Posterior vena cava (tissue), 2 donors: ENCODE measurements at places on chromosomes 2 and 18. TPM values are rescaled to one million over a fixed set of nuclear protein-coding genes. Genes with fewer than 3 reads are reported as not detected.

VAMP5 gene
- 96.2 TPM for total RNA-seq

PROM2 gene
- 2.2 TPM for total RNA-seq

RNF25 gene
- total RNA-seq: 24.3 TPM

BMP10 gene
- 0.65 TPM for total RNA-seq

KATNAL2 gene
- 3.9 TPM for total RNA-seq

PROKR1 gene
- 0.05 TPM for total RNA-seq

SERPINB10 gene
- not detected for total RNA-seq

CFAP65 gene
- total RNA-seq: not detected

SLC19A3 gene
- 2.4 TPM for total RNA-seq

YPEL5 gene
- total RNA-seq: 95.7 TPM

B3GNT2 gene
- 12.5 TPM for total RNA-seq

CIB4 gene
- total RNA-seq: not detected

ZNF407 gene
- total RNA-seq: 14.1 TPM

CDCA7 gene
- total RNA-seq: 0.83 TPM

TMEM169 gene
- 0.38 TPM for total RNA-seq

SLC14A1 gene
- total RNA-seq: 2.2 TPM

SLC38A11 gene
- 1.3 TPM for total RNA-seq

MEP1B gene
- total RNA-seq: not detected

GRCh38 chr2:68121873-68122679 lies 35.6 kb upstream of the PNO1 start:
- peak; percentile 95 for DNase-seq

DNA sequence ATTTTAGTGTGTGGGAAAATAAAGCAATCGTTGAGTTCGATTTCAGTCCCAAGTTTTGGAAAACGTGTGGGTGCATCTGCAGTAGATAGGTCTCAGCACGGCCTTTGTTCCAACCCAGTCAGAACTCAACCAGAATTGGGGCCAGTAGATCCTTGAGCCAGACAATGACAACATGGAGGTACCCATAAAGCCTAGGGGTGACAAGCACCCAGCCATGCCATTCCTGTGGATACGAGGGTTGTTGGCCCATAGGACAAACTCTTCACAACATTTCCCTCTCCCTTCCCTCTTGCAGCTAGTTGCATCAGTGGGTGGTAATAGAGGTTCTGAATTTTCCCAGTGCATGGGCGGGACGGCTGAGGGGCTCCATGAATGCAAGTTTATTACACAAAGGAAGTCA lies 60.1 kb downstream of the ST3GAL5 start:
- DNase-seq: no peak

DNA sequence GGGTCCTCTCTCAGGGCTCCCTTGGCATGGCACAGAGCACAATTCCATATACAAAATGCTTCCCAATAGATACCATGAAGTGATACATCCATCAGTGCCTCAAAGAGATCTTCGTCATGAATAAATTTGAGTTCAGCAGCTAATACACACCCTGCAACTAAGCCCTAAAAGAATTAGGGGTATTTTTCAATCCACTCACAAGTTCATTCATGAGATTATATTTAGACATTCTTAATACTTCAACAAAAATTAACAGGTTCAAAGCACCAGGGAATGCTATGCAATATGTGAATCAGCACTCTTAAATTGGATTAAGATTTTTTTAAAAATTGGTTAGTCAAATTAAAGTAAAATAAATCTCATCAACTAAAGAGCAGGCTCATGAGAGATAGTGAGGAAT lies 79.7 kb downstream of the PID1 start:
- no peak for DNase-seq

GRCh38 chr2:24710806-24711205 lies 82.4 kb downstream of the PTRHD1 start:
- no peak for DNase-seq

DNA sequence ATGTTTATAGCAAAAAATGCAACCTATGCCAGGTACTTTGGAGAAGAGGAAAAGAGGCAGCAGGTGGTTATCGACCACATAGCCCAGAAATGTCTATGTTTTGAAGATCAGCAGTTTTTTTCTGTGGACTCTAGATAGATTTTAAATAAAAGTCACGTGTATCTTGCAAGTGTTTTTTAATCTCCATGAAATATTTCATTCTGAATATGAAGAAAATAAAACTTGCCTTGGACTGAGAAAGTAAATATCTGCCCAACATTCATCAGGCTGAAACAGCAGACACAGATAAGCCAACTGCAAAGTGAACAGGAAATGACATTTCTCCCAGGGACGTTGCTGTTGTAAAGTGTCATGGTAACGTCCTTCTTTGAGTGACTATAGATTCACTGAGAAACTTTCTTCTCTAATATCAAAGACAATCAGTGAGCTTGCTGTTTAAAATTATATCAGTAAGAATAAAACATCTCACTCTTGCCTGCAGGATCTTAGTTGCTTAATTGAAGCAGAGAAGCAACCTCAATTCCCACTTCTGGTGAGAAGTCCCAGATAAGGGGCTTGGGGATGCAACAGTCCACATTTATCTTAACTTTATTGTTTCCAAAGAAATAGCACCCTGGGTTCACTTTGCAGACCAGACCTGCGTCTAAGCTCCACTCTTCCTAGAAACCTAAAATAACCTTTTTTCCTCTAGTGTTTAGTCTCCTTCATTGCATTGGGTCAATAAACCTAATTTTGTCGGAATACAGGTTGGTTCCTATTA lies 6.3 kb downstream of the MYOM1 start:
- DNase-seq: no peak

- no peak for DNase-seq
Observed at GRCh38 chr2:105584435-105585010, 160.2 kb upstream of the NCK2 start.

DNA sequence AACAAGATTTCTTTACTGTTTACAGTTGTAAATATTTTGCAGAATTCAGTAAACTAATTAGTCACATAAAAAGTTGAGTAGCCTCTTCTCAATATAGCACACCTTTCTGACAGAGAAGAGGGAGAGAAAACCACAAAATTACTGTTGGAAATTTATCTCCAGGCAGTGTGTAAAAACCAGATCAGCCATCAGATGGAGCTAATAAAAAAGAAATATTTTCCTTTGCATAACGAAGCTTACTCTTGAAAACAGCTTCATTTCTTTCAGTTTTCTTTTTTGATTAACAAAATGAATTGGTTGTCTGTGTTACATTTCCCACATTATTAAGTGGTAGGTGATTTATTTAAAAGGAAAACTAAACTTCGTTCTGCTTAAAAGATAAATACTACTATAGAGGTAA lies 259.3 kb upstream of the KCNJ3 start:
- DNase-seq: no peak

DNA sequence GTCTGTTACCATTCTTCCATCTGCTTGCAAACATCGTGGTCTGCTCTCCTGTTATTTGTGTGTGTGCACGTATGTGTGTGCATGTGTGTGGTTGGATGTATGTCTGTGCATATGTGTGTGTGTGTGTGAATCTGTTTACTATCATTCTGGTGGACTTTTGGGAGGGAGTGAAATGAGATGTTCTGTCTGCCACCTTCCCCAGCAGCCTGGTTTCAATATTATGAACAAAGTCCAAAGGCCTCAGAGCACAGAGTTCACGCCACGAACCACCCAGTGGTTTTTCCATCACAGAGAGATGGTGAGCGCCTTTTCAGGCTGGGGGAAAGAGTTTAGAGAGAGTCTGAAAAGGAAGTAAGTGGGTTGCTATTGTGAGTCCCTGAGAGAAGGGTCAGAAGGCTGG lies 67.1 kb upstream of the YWHAQ start:
- peak; percentile 1 for DNase-seq

DNA sequence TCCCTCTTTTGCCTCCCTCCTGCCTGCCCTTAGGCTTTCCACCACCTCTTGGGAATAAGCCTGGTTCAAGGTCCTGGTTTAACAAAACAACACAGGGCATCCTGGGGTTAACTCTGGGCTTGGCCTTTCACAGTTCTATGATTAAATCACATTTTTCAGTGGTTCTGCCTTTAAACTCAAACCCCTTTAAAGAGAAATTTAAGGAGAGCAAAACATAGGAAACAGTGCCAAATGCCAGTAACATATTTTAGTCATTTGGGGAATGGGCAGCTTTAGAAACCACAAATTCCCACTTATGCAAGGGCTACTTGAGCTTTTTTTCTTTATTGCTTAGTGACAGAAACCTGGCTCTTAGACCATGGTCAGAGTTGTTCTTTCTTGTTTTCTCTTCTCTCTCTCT lies 112.2 kb upstream of the FZD5 start:
- DNase-seq: no peak

- DNase-seq: no peak
Observed at GRCh38 chr2:72263776-72264060, 116.1 kb upstream of the CYP26B1 start.

DNA sequence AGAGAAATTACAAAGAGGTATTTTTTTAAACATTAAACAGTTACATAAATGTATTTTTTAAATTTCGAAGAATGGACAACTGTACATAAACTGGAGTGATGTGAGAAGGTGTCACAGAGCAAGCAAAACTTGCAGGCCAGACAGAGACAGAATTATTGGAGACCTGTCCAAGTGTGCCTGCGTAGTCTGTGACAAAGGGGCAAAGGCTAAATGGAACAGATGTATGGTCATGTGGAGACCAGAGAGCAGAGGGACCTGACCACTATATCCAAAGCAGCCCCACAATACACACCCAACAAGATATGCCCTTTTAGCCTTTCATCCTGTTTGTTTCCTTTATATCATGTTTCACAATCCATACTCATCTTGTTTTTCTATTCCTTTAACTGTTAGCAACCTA lies 225.3 kb upstream of the VWC2L start:
- no peak for DNase-seq

DNA sequence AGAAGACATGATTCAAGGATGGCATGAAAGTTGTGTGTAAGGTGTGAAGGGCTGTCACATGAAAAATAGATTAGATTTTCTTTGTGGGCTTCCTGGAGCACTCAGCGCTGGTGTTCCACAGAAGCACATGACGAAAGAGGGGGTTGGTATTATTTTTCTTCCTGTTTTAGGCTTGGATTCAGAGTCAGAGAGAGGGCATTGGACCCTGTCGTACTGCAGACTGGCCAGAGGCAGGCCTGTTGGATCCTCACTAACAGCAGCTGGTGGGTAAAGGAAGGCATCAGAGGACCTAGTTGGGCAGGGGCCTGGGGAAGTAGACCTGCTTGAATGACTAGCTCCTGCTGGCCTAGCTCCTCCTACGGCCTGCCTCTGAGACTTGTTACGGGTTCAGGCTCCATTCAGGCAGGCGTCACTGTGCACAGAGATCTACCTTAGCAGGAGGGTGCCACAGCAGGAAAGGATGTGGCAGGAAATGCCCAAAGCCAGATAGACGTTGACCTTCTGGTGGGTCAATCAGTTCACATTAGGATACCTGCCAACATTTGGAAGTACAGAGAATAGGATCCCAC lies 13.1 kb downstream of the CTLA4 start:
- DNase-seq: no peak

GRCh38 chr2:15842758-15843666 lies 97.3 kb upstream of the MYCN start:
- DNase-seq: peak; percentile 65

- no peak for DNase-seq
Observed at GRCh38 chr18:35728676-35729075, 147.1 kb downstream of the GALNT1 start.

- DNase-seq: no peak
Observed at GRCh38 chr18:28512357-28512756, 335.4 kb upstream of the CDH2 start.

GRCh38 chr2:75030218-75031009 lies 72.0 kb downstream of the POLE4 start:
- DNase-seq: no peak

DNA sequence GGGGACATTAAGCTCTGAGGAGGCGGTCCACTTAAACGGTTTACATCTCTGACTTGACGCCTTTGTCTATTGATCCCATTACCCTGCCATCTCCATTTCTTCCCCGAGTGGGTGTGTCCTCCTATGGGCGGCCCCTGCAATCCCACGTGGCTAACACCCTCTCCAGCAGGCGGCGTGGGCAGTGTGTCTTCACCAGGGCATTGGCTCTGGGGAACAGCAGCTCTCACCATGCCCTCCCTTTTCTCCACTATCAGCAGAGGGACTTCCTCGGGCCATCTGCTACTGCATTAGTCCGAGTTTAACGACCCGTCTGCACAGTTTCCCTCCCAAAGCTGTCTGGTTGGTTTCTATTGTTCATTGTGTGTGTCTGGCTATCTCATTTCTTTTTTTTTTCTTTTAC lies 511.9 kb upstream of the NRP2 start:
- no peak for DNase-seq

- DNase-seq: no peak
Observed at GRCh38 chr2:236400594-236401360, 136.6 kb upstream of the ASB18 start.

GRCh38 chr18:1014509-1014908 lies 109.8 kb downstream of the ADCYAP1 start:
- DNase-seq: no peak

- DNase-seq: no peak
Observed at GRCh38 chr2:117019357-117019756, 795.1 kb upstream of the DDX18 start.

DNA sequence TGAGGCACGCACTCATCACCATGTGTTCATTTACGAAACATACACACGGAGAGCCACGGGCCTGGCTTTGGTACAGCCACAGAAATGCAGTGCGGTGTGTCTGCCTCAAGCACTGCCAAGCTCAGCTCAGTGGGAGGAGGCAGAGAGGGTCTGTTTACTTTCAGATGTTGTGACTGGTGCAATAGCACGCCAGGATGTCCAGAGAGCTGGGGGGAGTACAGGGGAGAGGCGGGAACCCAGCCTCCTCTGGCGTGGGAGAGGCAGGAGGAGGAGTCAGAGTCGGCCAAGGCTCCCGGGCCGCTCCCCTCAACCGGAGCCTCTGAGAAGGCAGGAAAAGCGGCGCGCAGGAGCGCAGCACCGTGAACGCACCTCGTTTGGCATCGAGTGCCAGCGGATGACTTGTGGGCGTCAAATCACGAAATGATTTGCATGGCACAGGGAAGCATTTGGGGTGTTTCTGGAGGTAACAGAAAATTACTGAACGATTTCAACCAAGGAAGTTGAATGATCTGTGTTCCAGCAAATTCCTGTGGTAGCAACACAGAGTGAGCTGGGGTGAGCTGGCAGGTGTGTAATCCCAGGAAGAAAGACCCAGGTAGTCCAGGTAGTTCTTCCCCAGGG lies 143.0 kb downstream of the ZNF516 start:
- DNase-seq: no peak

- DNase-seq: no peak
Observed at GRCh38 chr2:81327911-81328310, 1023.4 kb upstream of the LRRTM1 start.

DNA sequence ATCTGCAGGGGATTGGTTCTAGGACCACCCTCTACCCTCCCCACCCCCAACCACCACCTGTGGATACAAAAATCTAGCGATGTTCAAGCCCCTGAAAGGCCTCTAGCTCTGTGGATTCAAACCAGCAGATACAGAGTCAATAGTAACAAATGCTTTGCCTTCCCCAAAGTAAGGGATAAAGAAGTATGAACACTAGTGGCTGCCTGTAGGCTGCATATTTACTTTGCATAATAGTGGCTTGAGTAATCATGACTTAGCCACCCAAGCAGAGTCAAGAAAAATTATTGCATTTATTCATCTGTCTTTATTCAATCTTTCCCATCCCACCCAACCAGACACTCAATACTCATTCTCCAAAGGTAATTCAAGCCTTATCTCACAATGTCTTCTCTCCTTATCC lies 43.8 kb downstream of the SOCS6 start:
- no peak for DNase-seq

- no peak for DNase-seq
Observed at GRCh38 chr18:9943311-9943710, 29.5 kb downstream of the VAPA start.

- DNase-seq: no peak
Observed at GRCh38 chr2:59922450-59922849, 631.0 kb downstream of the BCL11A start.
